Inflammatory macrophage treated with lipopolysaccharide for 4 hours (primary cell): ENCODE measurements at places on chromosomes 3 and 15.
A peak's percentile ranks its signal among the peaks of the same experiment; 100 is the strongest.

DNA sequence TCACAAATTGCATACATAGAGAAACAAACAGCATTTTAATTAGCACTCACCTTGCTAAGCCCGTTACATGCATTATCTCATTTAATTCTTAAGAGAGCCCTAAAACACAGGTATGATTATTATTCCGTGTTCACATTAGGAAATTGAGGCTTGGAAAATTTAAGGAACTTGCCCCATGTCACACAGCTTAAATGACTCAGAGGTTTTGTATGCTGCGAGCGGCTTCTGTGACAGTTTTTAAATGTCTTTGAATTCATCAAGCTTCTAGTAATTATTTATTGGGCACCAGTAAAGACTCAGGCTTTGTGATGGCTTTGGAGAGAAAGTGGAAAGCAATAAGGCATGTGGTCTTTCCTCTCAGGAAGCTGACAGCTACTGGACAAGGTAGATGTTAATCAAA, 166.7 kb upstream of the THBS1 start:
- DNase-seq = peak; percentile 59

DNA sequence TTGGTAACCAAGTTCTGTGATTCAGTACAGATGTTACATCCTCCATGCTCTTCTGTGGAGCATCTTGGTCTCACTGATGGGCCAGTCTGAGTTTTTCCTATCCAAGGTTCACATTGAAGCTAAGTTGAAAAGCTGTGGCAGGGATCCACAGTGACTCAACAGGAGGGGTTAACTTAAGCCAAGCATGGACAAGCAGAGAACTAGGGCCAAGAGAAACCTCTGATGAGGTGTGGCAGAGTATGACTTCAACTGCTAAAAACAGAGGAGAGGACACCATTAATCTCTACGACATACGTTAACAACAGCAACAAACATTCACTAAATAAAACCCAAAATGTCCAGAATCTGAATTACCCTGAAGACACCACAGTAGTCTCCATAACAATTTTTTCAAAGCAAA, 268.1 kb upstream of the UBE2E2 start:
- no peak for DNase-seq

GRCh38 chr3:24182756-24183155, 237.7 kb downstream of the NR1D2 start:
- DNase-seq = no peak

GRCh38 chr3:119418641-119419040, 44.8 kb downstream of the TMEM39A start:
- DNase-seq = no peak

DNA sequence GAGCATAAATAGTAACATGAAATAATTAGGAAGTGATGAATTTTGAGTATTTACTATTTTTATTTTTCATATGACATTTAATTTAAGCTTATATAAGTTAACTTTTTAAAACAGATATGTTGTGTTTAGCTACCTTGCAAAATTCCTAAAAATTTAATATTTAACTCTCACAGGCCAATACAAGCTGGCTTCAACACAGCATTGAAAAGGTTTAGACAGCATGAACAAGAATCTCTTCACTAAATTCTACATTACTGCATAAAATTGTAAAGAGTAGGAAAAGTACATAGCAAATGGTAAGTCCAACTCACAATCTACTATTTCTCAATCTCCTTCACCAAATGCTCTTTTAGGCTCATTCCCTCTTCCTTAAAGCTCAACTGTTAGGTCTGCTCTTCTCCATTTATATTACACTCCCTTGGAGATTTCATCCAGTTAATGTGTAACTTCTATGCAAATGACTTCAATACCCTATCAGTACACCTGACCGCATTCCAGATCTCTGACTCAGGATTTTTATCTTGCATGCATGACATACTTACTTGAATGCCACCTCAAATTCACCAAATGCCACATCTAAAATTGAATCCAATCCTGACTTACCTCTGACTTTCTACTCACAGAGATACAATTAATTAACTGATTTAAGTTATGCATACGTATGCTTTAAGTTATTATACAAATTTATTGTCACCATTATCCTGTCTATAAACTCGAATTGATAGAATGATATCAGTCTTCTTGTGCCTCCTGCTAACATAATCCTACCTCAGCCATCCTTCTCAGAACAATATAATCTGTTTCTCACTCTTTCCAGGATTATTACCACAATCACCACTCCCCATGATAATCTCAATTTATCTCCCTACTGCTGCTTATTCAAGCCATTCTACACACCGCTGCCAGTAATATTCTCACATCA, 127.0 kb downstream of the STAG1 start:
- DNase-seq = no peak

GRCh38 chr15:59611276-59612260, at the start of gene GCNT3:
Gene GCNT3 (plus strand): TSS chr15:59611783. CDS start chr15:59618239, 6,456 bp downstream.
- peak; percentile 32 for DNase-seq

GRCh38 chr3:69683082-69683806, 56.0 kb upstream of the MITF start:
- no peak for DNase-seq

GRCh38 chr3:25000971-25001591, 427.0 kb upstream of the RARB start:
- no peak for DNase-seq

DNA sequence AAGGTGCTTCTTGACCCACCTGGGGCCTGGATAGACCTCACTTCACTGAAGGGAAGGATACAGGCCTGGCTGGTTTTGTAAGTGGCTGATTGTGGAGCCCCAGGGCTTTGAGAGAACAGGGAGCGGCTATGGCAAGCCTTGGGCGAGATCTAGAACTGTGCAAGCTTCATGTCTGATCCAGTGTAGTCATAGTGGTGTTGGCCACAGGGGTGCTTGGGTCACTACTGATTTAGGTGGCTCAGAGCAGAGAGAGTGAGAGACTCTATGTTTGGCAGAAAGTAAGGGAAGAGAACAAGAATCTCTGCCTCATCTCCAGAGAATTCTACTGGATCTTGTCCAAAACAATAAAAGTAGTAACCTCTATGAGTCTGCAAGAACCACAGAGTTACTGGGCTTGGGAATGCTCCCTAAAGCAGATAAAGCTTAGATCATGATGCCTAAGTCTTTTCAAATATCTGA, 394.2 kb upstream of the EPHA3 start:
- no peak for DNase-seq
